Caki2 (cell line): ENCODE measurements at places on chromosomes 13 and 19.
A peak's percentile ranks its signal among the peaks of the same experiment; 100 is the strongest.

DNA sequence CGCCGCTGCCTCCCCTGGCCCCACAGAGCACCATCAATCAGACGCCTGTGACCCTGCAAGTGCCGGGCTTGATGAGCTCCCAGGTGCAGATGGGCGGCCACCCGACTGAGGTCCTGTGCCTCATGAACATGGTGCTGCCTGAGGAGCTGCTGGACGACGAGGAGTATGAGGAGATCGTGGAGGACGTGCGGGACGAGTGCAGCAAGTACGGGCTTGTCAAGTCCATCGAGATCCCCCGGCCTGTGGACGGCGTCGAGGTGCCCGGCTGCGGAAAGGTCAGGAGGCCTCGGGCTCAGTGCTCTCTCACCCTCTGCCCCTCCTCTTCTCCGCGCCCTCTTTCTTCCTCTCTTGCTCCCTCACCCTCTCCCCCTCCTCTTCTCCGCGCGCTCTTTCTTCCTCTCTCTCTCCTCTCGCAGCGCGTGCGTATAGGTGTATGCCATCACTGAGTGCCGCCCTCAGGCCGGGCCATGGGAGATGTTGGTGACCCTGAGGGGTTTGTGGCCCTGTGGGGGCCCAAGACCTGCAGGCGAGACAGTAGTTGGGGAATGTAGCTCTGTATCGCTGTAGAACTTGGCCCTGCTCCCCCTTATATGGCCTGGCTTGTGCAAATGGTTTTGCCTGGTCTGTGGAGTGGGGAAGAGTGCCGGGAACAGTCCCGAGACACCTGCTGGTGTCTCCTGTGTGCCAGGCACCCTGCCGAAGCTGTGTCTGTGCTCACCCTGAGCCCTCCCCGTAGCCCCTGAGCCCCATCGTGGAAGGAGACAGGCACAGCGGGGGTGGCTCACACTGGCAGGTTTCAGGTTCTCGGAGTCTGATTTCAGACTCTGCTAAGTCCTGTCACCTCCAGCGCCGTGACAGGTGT lies 5.4 kb upstream of the EPN1 start:
- DNase-seq = no peak

GRCh38 chr19:5006201-5006600 lies 37.3 kb downstream of the KDM4B start:
- no peak for DNase-seq

DNA sequence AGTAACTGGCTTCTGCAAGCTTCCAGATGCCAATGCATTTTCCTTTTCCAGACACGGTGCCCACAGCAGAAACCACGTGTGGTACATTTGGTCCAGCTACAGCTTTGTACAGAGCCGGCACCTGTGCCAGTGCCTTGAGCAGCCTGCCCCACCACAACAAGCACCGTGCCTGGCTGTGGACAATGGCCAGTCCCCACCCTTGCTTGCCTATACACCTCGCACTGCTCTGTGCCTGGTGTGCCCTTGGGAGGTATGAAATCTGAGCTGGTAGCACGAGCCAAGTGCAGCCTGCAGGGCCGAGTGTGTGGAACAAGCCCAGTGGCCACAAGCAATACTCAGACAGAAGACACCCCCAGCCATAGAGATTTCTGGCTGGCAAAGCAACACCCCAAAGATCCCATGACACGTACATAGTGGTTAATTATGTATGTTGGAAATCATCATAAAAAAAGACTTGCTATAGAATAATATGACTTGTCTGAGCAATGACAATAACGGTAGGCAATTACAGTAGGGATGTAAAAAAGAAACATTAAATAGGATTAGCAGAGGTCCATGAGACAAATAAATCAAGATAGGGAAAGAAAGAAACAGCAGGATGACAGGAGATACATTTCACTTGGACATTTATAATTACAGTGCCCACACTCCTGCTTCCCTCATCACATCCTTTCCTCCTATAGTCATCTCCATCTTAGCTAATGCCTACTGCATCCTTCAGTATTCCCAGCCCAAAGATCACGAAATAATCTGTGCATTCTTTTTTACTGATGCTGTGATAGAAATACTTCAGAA lies 1399.5 kb downstream of the PCDH9 start:
- DNase-seq = no peak

DNA sequence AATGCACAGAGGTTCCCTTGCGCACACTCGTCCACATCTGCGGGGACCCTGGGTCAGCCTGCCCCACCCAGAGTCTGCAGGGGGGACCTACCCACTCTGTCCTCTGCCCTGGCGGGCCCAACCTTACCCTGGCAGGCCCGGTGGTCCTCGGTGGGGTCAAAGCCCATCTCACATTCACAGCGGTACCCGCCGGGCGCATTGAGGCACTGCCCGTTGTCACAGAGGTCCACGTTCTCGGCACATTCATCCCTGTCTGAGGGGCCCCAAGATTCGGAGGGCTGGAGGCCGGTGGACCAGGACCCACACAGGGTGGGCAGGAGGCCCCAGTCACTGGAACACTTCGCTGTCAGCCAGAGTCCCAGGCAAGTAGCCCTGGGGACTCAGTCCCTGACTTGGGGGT lies 38.5 kb downstream of the FBN3 start:
- no peak for DNase-seq

DNA sequence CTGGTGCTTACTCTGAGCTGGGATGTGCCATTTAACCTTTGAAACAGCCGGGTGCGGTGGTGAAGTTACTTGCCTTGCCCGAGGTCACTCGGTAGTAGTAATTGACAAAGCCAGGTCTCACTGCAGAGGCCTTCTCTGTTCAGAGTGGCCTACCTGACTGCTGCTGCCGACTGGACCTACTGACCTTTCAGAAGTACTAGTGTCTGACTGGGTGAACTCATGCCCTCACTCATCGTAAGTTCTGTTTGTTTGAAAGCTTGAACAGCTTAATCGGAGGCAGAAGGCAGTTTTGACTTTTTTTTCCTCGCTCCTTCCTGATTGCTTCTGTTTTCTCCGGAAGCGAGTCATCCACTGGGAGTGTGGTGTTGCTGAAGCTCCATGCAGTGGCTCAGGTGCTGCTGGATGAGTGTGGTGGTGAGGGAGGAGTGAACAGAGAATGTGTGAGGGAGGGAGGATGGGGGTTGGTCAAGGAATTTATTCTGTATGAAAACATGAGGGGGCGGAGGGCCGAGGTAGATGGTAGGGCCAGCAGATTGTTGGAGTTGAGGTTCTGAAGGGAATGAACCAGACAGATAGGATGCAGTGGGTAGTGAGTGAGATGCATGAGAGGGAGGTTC lies 2.7 kb downstream of the SPINT2 start:
- DNase-seq = peak; percentile 92

GRCh38 chr19:43457809-43458208 lies 7.6 kb downstream of the LYPD3 start:
- DNase-seq = no peak

GRCh38 chr13:111904166-111904565 lies 162.8 kb upstream of the SOX1 start:
- no peak for DNase-seq

- DNase-seq = peak; percentile 56
Measured at GRCh38 chr19:883661-884211, 9.3 kb downstream of the MED16 start.

DNA sequence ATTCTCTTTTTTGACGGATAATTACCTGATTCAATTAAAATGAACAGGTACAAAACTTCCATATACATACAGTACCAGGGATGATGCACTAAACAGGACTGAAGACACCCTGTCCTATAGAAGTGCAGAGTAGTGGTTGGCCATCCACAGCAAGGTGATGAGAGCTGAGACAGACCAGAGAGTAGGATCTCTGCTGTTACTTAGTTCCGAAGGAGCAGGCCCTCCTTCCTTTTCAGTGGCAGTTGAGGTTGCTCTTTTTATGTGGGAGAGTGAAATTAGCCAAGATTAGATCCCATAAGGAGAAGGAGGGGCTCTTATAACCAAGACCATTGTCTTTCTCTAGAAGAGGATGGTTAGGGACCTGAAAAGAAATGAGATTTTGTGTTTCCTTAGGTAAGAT lies 4.0 kb downstream of the PDS5B start:
- DNase-seq = no peak

- no peak for DNase-seq
Measured at GRCh38 chr19:48044561-48044960, 682 bp upstream of the CABP5 start.

DNA sequence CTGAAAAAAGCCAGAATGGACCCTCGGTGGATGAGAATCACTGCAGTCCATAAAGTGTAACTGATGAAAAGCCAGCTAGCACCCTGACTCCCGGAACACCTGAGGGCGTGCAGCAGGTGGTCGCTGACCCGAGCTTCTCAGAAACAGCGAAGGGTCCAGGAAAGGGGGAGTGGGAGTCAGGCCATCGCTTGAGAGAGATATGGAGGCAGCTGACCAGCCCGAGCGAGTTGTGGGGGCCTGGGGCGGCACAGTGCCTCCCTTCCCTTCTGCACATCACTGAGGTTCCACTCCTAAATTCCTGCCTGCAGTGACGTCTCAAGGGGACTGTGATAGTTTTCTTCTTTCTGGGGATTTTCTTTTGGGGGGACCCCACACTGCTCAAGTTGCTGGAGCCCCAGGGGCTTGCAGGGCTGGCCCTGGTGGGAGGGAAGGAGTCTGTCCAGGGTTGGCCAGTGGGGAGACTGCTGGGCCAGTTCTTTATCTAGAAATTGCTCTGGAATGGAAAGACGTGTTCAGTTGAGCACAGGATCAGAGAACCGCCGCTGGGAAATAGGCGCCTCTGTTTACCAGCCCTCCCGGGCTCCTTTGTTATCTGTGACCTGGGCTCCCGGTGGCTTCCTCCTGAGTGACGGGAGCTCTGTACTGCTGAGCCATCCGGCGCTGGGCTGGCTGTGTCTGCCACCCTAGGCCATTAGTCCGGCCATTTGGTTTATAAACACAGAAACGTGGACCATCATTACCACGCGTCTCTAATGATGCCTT lies 71.3 kb downstream of the RAB20 start:
- no peak for DNase-seq

DNA sequence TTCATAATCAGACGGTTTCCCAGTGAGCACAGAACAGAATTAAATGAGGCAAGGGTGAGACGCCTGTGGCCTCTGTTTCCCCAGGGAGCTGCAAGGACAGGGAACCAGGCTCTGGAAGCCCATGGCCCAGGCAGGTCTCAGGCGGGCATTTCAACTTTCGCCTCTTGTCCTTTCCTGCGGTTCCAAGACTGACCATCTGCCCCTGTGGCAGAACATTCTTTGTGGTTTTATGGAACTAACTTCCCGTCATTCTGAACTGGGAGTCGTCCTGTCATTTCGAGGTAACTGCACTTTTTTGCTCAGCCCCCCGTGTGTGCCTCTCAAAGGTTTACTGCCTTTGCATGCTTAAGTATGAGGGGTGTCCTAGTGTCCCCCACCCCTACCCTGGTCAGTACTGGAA lies 70.9 kb downstream of the KL start:
- no peak for DNase-seq

GRCh38 chr13:90622541-90622940 lies 724.9 kb upstream of the MIR17HG start:
- DNase-seq = no peak

DNA sequence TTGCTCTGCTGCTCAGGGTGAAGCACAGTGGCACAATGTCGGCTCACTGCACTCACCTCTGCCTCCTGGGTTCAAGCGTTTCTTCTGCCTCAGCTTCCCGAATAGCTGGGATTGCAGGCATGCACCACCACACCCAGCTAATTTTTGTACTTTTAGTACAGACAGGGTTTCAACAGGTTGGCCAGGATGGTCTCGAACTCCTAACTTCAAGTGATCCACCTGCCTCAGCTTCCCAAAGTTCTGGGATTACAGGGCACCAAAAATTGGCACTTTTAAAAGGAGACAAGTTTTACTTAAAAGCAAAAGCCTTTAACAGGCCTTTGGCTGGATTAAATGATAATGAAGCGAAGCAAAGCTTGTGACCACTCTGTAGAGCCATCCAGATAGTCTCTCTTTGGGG lies 12.5 kb upstream of the TSHZ3 start:
- no peak for DNase-seq

- no peak for DNase-seq
Measured at GRCh38 chr13:63455938-63456337, 2040.3 kb upstream of the PCDH20 start.

GRCh38 chr19:1000095-1000494 lies at the start of gene GRIN3B:
TSS of gene GRIN3B (plus strand) at chr19:1000419. CDS start at chr19:1000438, 19 bp downstream.
- no peak for DNase-seq

DNA sequence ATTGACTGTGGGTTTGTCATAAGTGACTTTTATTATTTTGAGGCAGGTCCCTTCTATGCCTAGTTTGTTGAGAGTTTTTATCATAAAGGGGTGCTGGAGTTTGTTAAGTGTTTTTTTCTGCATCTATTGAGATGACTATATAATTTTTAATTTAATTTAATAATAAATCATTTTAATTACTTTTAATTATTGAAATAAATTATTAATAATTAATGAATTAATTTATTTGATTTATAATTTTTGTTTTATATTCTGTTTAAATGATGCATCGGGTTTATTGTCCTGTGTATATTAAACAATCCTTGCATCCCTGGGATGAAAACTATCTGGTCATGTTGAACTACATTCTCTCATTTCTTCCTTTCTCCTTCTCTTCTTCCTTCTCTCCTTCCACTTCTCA lies 1352.2 kb upstream of the PRR20A start:
- DNase-seq = no peak

GRCh38 chr13:31998131-31998530 lies 33.4 kb upstream of the FRY start:
- no peak for DNase-seq

- DNase-seq = no peak
Measured at GRCh38 chr13:41562083-41562482, 104.7 kb downstream of the RGCC start.

DNA sequence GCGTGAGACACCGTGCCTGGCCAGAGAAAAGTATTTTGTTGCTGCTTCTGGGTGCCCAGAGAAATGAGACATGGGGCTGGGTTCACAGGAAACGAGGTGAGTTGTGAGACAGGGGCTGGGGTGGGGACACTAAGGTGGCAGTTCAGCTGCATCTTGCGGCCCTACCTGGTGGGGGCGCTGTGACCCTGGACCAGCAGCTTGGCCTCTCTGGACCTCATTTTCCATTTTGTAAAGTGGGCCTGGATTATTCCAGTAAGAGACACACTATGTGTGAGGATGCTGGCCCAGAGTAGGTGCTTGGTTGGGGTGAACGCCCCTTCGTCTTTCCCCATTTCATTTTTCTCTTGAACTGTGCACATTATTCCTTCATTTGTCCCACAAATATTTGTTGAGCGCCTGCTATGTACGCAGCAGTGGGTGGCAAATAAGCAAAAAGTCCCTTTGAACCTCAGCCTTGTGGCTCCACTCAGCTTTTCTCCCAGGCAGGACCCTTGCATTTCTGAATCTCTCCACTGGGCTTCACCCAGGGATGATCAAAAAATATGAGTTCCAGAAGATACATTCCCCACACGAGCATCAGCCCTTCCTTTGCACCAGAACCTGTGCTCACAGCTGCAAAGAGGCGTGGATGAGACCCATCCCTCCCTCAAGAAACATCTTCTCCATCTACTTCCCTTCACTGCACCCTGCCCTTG lies 26.6 kb upstream of the OR10H1 start:
- DNase-seq = no peak

GRCh38 chr19:56133858-56134653 lies 7.0 kb upstream of the ZNF444 start:
- no peak for DNase-seq

- DNase-seq = peak; percentile 87
Measured at GRCh38 chr19:49808711-49809159, 4.4 kb downstream of the FUZ start.
